ENCODE measurements at places on chromosomes 3 and 15.

- DNase-seq = no peak
Measured at GRCh38 chr15:65824031-65824743, 32.1 kb upstream of the DENND4A start.

DNA sequence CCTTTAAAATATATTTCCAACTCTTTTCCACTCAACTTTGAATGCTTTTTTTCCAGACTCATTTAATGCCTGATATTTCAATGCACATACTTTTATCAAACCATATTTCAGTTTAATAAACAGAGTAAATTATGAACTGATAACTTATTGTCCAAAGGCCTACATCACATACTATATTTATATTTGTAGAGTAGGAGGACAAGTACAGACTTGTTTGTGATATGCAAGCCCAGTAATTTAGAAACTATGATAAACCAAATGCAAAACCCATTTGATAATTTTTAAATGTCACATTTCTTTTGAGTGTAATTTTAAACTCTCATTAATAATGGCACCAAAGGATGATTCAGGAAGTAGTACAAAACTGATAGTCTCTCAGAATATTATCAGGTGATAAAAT, 3.3 kb downstream of the RFX7 start:
- DNase-seq = no peak

DNA sequence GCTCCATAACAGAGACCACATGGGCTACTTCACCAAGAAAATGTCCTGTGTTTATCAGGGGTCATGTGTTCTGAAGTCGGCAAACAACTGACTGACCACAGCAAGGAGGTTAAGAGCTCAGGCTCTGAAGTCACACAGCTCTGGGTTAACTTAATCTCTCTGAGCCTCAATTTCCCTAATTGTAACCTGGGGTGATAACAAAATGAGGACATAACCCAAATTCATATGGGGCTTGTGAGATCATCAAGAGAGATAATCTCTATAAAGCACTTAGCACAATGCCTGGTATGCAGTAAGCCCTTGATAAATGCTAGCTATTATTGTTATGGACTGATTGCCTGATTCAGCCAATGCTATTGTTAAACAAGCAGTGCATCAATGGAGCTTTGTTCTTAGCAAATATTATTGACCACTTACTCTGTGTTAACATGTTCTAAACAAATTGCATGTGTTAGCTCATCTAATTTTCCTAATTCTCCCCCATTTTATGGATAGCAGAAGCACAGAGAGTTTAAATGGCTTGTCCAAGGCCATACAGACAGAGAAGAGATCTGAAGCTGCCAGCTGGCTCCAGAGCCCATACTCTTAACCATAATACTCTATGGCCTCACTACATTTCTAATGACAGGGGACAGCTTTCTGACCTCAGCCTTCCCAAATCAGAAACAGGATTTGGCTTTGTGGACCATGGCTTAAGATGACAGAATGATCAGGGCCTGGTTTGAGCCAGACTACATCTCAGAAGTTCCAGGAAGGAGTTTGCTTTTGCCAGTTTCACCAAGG, 78.3 kb downstream of the SHQ1 start:
- no peak for DNase-seq

GRCh38 chr3:135567223-135567622, 398.3 kb upstream of the PPP2R3A start:
- DNase-seq = no peak

- no peak for DNase-seq
Measured at GRCh38 chr3:16305111-16305541, 40.1 kb downstream of the OXNAD1 start.

GRCh38 chr3:128932516-128933212, 53.2 kb downstream of the ACAD9 start:
- no peak for DNase-seq

Data from omental fat pad (tissue), 4 donors.